ENCODE measurements at places on chromosomes 1 and 21.
A peak's percentile ranks its signal among the peaks of the same experiment; 100 is the strongest.

- DNase-seq, result no peak
These were observed 11.2 kb downstream of the SFT2D2 start for GRCh38 chr1:168236836-168237611.

DNA sequence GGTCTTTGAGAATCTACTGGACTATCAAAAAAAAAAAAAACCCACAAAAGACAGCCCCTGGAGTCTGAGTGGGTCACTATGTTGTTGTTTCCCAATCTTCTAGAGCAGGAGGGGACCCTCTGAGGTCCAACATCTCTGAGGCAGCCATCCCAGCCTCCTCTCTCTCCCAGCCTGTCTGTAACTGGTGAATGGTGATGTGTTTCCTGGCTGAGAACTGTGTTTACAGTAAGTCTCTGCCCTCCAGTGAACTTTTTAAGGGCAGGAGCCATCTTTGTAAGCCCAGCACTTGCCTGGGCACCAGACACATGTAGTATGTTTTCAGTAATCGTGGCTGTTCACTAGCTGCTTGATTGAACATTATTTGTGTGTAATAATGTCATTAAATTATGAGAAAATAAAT, 85.7 kb downstream of the SPATA46 start:
- DNase-seq, result no peak

DNA sequence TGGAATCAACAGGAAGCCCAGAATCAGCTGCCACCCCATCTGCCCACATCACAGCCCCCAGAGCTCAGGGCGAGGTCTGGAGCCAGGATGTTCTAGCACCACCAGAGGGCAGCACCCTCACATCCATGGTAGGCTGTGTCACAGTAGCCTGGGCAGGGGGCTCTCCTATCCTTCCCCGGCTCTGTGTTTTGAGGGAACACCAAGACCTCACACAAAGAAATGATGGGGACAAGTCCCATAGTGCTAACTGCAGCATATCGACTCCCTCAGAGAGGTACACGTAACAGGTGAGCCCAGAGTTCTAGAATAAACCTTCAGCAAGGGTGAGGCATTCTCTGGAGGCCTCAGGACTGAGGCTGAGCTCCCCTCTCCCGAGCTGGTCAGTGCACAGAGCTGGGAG, 2.3 kb upstream of the KCNC4 start:
- DNase-seq, result peak; percentile 54

DNA sequence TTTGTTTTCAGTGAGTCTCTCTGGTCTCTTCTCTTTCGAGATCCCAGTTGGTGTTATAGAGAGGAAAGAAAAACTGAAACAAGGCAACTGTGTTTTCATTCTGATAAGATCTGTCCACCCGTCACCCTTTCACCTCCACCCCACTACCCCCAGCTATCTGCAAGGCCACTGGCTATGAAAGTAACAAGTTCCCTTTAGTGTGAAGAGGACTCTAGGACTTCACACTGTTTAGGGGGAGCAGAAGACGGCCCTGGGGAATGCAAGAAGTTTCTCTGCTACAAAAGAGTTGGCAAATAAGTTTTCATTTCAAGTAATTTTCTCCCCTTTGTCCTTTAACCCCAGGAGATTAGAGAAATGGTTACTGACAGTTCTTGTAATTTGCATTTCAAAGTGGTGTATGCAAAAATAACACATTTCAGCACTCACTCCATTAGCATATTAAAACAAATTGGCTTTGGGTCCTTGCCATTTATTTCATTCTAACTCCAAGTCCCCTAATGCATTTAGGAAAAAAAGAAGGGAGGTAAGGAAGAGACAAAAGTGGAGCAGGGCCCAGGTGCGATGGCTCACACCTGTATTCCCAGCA, 79.6 kb upstream of the PPM1J start:
- no peak for DNase-seq

- DNase-seq, result no peak
These were observed 13.7 kb downstream of the BLACAT1 start for GRCh38 chr1:205442051-205442725.

Data from prostate gland (tissue), 2 donors.